ENCODE measurements at places on chromosomes 13 and 19.

GRCh38 chr13:33690354-33690753 is 127.6 kb upstream of the RFC3 start:
- no peak for DNase-seq

GRCh38 chr13:110687736-110688135 is 18.2 kb downstream of the CARS2 start:
- DNase-seq = no peak

GRCh38 chr13:41470196-41470595 is 12.8 kb downstream of the RGCC start:
- DNase-seq = no peak

- DNase-seq = no peak
Measured at GRCh38 chr13:24250376-24251057, 58.9 kb upstream of the C1QTNF9 start.

- no peak for DNase-seq
Measured at GRCh38 chr19:7605490-7606222, 10.0 kb downstream of the CAMSAP3 start.

Data from central memory CD4-positive, alpha-beta T cell (primary cell).